ENCODE measurements at places on chromosomes 2 and 18.

GRCh38 chr2:168087401-168087800 lies 160.0 kb downstream of the STK39 start:
- no peak for DNase-seq

GRCh38 chr2:97713296-97714083 lies at the start of gene ZAP70:
Gene ZAP70, plus strand, starts transcription at chr2:97713576. Its CDS starts 10,461 bp downstream, at chr2:97724037.
- peak; percentile 75 for DNase-seq

GRCh38 chr2:122519821-122520611 lies 764.6 kb downstream of the TSN start:
- no peak for DNase-seq

DNA sequence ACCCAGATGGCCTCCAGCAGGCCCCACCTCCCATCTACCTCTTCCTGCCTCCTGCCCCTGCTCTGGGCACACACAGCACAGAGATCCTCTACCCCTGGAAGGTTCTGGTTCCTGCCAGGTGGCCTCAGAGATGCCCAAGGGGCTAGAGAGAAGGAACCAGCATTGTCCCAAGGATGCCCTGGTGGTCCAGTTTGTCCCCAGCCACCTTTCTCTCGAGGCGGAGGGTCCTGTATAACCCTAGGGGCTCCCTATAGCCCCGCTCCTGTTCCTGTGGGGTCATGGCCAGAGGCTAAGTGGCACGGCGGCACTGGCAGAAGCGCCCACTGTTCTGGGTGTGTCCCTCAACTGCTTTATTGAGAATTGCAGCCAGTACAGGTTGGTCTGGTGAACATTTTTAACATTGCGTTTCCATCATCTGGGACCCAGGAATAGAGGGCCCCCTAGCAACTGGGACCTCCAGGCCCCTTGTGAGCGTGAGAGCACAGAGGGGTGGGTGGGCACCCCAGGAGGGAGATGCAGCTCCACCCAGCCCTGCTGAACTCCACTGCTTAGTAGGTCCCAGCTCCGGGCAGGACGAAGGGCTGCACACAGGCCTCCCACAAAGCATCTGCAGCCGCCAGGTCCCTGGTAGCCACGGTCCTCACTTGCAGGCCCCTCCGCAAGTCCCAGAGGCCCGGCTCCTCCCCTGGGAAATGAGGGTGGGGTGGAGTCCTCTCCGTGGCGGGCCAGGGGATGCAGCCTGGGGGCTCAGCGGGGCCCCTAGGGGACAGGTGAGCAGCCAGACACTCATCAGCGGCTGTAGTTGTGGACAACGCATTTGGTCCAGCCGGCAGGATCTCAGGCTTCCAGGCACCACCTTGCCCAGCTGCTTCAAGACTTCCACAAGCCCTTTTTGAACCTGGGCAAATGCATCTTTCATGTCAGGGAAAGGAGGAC lies 33.1 kb downstream of the GPC1 start:
- peak; percentile 9 for DNase-seq

- DNase-seq = no peak
These were observed 38.2 kb upstream of the CHRNA1 start for GRCh38 chr2:174802459-174802858.

GRCh38 chr2:235901243-235901642 lies 266.9 kb downstream of the GBX2 start:
- no peak for DNase-seq

- DNase-seq = no peak
These were observed 32.5 kb downstream of the TET3 start for GRCh38 chr2:74017223-74017622.

DNA sequence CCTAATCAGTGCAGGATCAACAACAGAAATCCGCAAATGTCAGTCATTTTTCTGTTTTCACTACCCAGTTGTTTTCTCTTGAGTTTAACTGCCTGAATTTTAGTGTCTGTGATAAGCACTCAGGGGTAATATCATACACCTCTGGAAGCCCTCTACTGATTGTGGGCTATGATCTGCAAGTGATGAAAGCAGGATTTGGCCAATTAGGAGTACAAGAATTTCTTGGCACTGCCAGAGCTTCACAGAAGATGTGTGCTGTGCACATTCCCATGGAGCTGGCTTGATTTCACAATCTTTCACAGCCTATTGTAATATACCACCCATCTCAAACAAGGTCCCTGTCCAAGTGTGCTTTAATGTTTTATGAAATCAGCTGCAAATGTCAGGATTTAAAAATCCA lies 27.3 kb upstream of the TDRD15 start:
- DNase-seq = no peak

DNA sequence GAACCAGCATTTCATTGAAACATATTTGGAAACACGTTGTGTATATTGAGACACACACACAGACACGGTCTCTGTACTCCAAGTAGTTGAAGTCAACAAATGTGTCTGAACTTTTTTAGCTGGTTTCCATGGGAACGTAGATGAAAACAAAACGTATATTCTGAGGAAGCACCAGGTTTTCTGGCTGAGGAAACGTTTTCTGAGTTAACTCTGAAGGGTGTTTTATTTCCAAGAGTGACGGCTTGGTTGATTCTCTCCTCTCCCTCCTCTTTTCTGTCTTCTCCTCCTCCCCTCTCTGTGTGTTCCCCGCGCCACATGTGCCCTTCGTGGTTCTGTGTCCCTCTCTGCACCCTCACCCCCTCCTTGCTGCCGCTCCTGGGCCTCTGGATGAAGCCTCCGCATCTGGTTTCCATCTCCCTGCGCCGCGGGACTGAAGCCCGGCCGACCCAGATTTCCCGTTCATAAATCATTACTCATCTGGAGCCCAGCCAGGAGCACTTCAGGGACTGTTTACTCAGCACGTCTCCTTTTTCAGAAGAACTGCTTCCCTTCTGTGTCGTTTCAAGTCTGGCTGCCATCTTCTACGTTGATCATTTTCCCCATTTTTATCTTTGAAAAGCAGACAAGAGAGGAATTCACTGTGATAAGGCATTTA lies 122.7 kb downstream of the COL6A3 start:
- peak; percentile 56 for DNase-seq

- DNase-seq = no peak
These were observed 71.5 kb upstream of the HNMT start for GRCh38 chr2:137892739-137893138.

GRCh38 chr2:104852090-104852666 lies 1.7 kb upstream of the POU3F3 start:
- DNase-seq = no peak
